NCI-H2107 (cell line): ENCODE measurements at places on chromosomes 2 and 18.

DNA sequence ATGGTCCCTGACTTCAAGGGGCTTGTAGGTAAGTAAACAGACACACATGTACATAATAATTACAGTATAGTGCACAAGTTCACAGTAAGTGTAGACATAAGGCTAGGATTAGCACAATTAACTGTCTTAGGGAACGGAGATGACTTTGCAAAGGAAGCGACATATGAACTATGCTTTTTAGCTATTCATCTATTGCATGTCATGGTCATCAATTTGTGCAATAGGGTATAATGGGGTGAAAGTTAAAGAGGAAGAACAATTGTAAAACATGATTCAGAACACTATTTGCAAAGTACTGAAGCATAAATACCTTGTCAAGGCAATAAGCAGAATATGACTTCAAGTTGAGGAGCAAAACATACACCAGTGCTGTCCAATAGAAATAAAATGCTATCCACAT is 112.3 kb upstream of the SLC8A1 start:
- no peak for DNase-seq

- no peak for DNase-seq
Measured at GRCh38 chr2:58054264-58054663, 7.7 kb downstream of the VRK2 start.

DNA sequence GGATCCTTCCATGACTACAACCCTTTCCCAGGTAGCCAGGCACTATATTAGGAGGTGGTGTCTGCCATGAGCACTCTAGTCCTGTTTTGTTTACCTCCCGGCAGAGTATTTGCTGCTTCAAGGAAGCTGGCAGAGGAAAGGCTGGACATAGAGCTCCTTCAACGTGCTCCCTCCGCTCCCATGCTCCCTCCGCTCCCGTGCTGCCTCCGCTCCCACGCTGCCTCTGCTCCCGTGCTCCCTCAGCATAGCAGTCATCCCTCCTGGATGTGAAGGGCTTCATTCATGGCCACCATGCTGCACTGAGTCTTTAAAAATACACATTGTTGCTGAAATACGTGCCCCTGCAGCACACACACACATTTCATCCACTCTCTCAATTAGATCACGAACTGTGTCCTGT is 181.9 kb upstream of the MYT1L start:
- DNase-seq = no peak

GRCh38 chr2:193868833-193869232 is 1674.1 kb upstream of the TMEFF2 start:
- no peak for DNase-seq

DNA sequence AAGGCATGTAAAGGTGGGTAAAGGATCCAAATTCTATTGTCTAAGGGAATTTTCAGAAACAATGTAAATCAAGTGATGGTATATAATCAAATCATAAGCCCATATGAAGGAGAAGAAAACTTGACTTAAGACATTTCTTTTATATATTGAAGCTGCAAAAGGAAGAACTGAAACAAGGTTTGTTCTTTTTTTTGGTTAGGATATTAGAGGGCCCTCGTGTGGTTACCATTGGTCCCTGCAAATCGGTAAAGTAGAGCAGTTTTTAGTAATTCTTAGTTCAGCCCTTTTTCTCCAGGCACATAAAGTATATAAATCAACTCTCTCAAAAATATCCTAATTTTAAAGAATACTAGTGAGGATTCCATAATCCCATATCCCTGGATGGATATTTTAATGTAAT is 105.6 kb upstream of the STK17B start:
- DNase-seq = no peak
